ENCODE measurements at places on chromosomes 16 and 17.
A peak's percentile ranks its signal among the peaks of the same experiment; 100 is the strongest.

- DNase-seq, result peak; percentile 51
These were observed 11.7 kb downstream of the ERN1 start for GRCh38 chr17:64117981-64118979.

DNA sequence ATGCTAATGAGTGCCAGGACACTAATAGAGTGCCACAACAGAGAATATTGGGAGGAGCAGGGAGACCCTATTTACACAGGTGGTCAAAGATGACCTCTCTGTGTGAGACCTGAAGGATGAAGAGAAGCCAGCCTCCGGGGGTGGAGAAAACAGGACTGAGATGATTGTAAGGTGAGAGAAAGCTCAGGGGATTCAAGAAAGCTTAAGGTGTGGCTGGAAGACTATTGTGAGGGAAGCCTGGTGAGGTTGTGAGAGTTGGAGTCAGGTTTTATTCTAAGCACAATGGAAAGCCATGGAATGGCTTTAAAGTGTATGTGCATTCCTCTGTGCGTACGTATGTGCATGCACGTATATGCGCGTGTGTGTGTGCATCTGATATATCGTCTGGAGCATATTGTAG lies 10.4 kb upstream of the MARCHF10 start:
- DNase-seq, result no peak

DNA sequence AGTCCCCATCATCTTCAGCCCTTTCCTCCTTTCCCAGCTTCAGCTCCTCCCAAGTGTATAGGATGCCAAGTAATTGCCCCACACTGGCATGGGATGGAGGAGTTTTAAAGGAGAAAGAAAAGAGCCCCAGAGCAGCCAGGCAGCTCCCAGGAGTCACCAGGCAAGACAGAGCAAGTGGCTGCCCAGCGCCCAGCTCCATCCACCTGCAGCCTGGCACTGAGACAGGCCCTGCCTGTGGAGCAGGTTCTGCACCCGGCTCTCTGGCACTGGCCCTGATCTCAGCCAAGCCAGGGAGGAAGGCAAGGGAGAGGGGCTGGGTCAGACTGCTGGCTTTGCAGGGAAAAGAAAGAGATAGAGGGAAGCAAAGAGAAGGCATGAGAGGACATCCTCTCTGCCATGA lies 21.7 kb downstream of the FOXN1 start:
- no peak for DNase-seq

DNA sequence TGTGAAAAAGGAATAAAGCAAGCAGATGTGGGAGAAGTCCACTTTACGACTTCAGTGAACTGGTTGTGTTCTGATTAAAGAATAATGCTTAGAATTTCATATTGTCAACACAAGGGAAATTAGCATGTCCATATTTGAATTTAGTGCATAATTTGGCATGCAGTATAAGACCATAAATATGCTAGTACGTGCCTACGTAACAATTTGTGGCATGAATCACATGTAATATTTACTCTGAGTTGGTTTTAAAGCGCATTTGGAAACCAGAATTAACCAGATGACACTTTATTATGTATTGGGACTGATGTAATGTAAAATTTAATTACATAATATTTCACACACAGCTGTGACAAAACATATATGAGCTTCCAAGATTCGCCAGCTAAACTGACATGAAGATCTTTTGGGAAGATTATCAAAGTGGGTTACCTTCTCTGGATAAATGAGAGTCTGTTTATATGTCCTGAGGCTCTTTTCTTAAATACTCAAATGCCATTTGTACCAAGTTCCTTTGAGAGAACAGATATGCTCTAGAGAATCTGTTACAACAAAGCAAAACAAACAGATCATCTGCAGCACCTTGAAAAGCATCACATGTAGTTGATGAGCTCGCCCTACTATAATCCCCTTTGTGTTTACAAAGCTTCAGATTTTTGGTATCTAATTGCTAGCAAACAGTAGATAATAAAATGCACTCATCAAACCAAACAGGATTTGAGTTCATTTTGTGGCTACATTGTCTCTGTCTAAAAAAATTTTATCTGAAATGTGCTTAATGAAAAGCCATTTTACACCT lies 1468.6 kb downstream of the CDH11 start:
- no peak for DNase-seq

GRCh38 chr17:21283482-21284318 lies 811 bp upstream of the MAP2K3 start:
- peak; percentile 69 for DNase-seq
